Urinary bladder (tissue), 4 donors: ENCODE measurements at places on chromosomes 5 and 9. TPM values are rescaled to one million over a fixed set of nuclear protein-coding genes. Genes with fewer than 3 reads are reported as not detected.
A peak's percentile ranks its signal among the peaks of the same experiment; 100 is the strongest.

GRCh38 chr9:118215549-118215948 is 511.3 kb downstream of the TLR4 start:
- no peak for DNase-seq

GRCh38 chr5:62260513-62260912 is 45.5 kb upstream of the KIF2A start:
- no peak for DNase-seq

GRCh38 chr9:26261503-26262330 is 583.5 kb upstream of the TUSC1 start:
- DNase-seq: no peak

DNA sequence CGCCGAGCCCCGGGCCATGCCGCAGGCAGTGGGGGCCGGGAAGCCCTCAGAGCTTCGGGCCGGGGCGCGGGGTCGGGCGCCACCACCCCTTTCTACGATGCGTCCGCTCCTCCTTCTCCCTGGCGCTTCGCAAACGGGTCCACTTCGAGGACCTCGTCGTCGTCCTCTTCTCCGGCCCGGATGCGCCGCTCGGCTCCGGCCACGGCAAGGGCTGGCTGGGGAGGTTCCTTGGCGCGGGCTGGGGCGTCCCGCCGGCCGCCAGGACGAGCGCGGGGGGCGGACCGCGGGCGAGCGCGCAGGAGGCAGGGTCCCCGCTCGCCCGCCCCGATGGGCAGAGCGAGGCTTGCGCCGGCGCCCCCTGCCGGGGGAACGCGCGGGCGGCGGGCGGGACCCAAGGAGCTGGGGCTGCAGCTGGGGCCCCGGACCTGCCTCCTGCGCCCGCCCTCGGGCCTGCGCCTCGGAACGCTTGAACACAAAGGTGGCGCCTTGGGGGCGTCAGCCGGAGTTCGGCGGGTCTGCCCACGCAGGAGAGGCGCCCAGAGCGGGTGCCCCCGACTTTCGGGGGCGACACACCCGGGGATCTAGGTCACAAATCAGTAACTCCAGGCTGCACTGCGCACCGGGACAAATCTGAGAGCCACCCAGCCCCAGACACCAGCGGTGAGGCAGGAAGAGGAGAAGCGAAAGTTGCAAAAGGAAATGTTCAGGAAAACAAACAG is at the start of gene ROR2:
Gene ROR2 (minus strand): TSS at position 283 of the 719 bp plus-strand sequence.
- DNase-seq: no peak

DNA sequence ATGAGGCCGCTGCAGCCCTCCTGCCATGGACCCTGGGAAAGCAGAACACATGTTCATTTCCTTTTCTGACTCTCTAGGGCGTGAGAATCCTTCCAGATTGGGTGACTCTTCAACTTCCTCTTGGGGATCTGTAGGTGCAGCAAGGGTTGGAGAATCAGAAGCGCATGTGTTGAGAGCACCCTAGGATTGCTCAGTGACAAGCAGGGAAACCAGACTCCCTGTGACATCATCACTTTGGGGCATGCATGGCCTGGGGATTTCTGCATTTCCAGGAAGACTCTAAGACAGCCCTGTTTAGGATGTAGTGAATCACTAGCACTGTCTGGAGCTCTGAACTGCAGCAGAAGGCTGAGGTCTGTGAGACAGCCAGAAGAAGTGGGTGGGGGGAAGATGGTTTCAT is 15.1 kb upstream of the LCP2 start:
- DNase-seq: no peak

GRCh38 chr5:76867827-76868693 is 18.2 kb downstream of the S100Z start:
- peak; percentile 18 for DNase-seq

DNA sequence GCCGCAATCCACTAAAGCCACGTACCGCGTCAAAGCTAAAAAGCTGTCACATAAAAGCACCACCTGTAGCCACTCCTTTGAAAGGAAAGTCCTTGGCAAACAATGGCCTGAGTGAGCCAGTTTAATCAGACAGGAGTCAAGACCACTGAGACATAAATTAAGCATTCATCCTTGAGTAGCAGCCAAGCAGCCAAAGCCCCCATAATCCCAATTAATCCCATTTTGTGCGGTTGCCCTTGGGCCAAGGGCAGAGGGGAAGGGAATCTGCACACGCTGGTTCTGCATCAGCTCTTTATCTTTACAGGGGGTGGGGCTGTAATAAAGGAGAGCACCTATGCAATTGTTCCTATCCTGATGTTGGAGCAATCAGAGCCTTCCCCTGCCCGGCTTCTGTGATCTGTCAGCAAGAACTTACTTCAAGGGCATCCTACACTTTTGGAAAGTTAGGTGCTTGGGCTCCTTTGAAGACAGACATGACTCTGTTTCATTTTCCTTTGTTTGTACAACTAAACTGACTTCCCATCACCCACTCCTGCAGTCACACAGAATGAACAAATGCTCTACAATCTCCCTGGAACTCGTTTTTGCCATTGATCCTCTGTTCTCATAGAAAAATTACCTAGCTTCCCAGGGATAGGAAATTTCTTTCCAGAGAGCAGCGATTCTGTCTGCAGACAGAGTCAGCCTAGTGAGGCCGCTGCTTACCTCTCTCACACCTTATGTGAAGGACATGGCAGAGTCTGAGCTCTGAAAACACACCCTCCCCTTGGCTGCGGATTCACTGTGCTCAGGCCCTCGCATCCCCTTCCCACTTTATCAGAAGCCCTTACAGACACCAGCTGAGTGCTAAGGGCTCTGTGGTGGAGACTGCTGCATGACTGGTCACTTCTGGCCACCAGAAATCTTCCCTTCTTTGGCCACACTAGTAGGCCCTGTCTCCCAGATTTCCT is 116.2 kb upstream of the TBCA start:
- no peak for DNase-seq

Gene NAIP
- 44.0 TPM for total RNA-seq

GRCh38 chr5:10539687-10539998 is 24.2 kb upstream of the ANKRD33B start:
- no peak for DNase-seq

DNA sequence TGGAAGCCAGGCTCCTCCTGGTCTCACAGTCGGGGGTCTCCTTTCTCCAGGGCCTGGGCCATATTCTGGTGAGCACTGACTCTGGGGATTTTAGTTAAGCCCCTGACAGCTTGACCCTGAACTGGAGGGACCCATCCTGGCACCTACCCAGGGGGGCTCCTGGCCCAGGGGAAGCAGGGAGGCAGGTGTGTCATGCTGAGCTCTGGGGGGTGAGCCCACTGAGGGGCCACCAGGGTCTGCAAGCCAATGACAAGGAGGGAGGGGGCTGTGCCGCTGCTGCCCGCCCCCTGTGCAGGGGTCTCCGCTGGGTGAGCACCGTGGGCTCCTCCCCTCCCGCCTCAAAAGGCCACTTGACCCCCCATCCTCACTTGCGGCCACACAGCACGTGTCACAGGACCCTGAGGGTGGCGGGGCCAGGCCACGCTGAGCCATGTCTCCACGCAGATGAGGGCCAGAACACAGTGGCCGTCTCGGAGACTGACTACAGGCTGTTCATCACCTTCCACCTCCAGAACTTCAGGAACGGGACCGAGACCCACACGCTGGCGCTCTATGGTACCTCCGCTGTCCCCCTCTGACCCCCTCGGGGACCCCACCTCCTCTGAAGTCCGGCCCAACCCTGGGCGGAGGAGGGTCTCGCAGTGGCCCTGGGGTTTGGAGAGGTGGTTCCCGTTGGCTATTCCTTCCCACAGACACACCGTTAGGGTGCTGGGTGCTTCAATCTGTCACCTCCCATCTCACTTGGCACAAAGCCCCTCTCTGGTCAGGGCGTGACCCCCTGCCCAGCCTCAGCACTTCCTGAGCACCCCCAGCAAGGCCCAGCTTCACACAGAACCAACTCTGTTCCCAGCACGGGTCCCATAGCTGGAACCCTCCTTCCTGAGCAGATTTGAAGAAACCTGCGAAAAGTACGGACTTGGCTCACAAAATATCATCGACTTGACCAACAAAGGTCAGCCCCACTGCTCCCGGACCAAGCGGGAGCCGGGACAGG is 2.0 kb downstream of the LCN9 start:
- DNase-seq: no peak

DNA sequence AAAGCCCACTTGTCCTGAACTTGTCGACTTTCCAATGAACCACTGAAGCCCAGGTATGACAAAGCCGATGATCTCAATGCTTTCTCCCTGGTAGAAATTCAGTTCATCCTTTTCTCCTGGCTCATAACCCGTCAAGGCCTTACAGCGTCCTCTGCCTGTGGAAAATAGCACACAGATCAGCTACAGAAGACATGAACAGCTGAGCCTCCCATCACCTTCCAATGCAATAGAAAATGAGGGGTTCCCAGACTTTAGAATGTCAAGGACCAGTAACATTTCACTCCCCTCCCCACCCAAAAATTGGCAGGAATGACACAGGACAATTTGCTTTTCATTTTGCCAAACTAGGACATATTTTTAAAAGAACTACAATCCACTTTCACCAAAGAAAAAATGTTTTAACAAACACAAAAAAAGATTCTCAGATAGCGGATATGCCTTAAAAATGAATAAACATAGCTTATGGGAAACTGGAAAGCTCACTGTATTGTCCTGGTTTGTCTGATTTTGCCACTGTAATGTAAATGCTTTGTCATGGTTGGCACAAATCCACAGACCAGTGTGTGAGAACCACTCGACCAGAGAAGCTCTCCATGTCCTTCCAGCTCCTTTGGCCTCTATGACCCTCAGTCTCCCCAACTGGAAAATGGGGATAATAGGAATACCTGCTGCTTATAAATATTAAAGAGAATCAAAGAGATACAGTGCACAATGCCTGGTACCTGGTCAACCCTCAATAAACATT is 24.4 kb downstream of the SH3TC2 start:
- no peak for DNase-seq

DNA sequence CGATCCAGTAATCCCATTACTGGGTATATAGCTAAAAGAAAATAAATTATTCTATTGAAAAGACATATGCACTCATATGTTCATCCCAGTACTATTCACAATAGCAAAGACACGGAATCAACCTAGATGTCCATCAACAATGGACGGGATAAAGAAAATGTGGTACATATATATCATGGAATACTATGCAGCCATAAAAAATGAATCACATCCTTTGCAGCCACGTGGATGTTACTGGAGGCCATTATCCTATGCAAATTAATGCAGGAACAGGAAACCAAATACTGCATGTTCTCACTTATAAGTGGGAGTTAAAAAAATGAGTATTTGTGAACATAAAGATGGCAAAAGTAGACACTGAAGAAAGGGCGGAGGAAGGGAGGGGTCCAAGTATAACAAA is 16.6 kb upstream of the IRGM start:
- no peak for DNase-seq

DNA sequence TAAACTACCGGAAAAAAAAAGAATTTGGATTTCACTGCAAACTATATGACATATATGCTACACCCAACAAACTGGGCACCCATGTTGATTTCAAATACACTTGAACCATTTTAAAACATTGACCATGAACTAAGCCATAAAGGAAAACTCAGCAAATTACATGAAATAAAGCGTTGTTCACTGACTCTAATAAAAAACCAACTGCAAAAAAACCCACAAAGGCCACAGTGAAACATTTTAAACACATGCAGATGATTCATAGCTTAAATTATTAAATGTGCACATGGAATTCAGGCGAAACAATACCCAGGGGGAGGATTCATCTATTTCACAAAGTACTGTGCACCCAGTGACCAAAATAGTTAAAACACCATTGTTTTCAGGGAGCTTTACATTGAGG is 33.3 kb downstream of the MTRR start:
- DNase-seq: no peak
